ENCODE measurements at places on chromosomes 2 and 18.
A peak's percentile ranks its signal among the peaks of the same experiment; 100 is the strongest.

DNA sequence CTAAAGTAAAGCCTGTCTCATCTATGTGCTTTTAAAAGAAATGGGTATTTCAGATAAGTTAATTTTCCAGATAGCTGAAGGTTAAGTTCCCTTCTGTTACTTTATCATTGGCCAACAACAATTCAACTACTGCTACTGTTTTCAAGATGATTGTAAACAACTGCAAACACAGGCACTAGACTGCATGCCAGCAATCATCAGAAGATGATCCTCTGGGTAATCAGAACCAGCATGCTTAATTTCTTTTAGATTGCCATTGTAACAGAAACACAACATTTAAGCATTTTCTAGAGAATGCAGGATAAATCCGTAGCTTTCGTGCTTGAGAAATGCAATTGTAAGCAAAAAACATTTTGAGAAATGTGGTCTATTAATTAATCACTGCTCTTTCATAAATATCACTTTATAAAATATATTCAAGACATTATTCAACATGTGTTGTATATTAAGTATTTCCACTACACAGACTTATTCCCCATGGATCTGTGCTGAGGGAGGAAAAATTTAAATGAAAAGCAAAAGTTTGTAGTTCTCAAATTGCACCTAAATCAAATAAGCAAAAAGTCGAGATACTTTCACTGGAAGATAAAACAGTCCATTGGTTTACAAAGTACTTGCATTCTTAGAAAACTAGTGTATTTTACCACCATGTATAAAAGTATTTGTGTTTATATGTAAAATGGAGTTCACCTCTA lies 133.7 kb downstream of the ATL2 start:
- no peak for DNase-seq

DNA sequence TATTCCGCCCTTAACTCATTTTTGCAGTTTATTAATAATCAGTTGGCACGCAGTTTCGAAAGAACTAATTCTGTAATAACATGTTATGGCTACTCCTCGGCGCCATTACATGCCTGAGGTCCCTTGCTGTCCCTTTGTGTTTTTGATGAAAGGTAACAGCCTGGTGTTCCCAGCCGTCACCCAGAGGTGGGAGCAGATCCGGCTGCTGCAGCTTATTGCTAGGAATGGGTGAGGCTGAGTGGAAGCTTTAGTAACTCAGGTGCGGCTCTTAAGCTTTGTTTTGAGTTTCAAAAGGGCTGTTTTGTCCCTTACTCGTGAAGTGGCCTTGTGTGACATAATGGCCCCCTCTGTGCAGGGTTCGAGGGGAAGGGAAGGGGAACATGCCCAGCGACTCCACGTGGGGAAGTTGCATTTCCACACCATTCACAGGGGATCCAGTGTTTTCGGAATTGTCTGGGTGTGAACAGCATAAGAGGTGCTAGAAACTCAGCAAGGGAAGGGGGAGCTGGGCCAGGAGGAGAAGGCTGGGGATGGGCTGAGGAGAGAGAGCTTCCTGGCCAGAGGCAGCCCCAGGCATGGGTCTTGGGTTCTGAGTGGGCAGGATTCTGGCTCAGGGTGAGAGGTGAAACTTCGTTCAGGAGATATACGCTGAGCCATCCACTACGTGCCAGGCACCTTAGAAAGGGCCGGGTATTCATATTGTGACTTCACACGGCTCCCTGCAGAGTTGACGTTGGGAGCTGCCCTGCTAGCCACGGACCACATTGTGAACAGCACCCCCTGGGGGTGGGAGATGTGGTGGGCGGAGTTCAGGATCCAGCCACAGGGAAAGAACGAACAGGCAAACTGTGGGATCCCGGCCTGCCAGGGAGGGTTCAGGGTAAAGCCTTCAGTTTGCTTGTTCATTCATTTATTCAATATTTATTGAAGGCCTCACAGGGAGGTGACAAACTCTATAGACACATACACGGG lies 84.4 kb downstream of the TGOLN2 start:
- no peak for DNase-seq

- no peak for DNase-seq
Observed at GRCh38 chr18:52667463-52668065, 327.6 kb downstream of the DCC start.

GRCh38 chr2:64760128-64760527 lies 106.4 kb upstream of the SERTAD2 start:
- no peak for DNase-seq

DNA sequence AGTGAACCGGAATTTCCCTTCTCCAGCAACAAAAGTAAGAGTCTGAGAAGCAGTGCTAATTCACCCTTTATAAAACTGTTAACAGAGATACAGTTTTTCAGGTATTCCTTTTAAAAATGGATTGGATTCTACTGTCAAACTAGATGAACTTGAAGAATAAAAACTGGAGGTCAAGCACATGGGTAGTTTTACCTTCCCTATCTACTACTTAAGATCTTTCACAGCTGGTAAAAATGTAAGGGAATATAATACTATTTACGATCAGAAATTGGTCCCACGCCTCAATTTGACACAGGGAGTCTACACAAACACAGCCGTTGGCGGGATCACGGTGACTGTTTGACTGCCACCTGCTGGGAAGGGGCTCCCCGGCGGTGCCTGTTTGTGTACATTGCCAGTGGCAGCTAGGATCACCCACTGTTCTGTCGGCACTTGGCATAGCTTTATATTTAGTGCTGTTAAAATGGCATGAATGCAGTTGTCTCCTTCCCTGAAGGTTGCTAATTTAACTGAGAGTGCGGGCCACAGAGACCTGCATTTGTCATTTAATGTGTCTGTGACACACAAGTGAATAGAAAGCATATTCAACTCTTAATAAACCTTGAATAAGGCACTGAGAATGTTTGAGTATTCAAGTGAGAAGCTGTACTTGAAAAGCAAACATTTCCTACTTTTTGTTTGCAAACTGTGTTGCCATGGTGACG lies 59.5 kb downstream of the ABCG8 start:
- DNase-seq, result no peak

- DNase-seq, result no peak
Observed at GRCh38 chr2:147026664-147027295, 818.0 kb upstream of the ACVR2A start.

- no peak for DNase-seq
Observed at GRCh38 chr18:22164337-22165048, 4.9 kb upstream of the GATA6 start.

- DNase-seq, result no peak
Observed at GRCh38 chr18:500632-501405, at the start of gene COLEC12. COLEC12 (minus strand) TSS chr18:500701; CDS start chr18:500514, 187 bp downstream.

GRCh38 chr2:215811003-215811402 lies 202.3 kb downstream of the MREG start:
- DNase-seq, result no peak

GRCh38 chr2:113795405-113795920 lies 39.0 kb upstream of the SLC35F5 start:
- DNase-seq, result no peak

DNA sequence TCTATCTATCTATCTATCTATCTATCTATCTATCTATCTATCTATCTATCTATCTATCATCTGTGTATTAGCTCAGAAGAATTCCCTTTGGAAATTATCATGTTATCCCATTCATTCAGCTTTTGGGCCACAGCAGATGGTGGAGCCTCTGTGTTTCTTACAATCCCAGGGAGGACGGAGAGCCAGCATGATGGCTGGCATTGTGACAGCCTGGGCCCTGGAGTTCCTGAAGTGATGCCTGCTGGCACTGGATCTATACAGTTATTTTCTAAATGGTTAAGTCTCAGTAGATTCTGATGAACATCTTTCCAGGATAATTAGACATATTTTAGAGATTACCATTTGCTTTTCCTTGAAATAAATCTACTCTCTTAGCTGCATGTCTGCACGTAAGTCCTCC lies 385.4 kb upstream of the NXPH2 start:
- DNase-seq, result no peak

DNA sequence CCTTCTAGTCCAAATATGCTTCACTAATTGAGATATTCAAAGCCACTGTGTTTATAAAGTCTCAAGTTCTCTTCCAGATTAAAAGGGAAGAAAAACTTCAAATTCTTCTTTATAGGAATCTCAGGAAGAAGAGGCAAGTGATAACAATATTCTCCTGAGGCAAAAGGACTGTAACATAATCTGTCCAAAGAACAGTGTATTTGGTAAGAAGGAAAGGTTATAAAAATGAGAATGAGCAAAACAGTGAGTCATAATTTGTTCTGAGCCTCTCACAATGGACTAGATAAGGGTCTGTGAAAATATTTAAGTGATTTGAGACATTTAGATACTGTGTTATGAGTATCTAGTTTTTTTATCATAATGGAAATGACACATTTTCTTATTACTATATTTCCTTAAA lies 44.3 kb downstream of the SNRPD1 start:
- DNase-seq, result no peak

DNA sequence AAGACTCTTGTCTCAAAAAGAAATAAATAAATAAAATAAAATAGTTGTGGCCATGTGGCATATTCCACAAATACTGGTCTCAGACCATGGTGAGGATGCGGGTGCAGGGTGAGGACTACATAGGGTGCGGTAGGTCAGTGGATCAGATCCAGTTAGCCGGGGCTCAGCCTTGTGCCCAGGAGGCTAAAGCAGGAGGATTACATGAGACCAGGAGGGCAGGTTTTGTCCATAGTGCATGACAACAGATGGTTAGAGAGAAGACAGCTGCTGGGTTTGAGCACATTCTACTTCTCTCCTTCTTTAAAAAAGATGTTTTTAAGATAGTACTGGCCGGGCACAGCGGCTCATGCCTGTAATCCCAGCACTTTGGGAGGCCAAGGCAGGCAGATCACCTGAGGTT lies 12.8 kb upstream of the PSD4 start:
- no peak for DNase-seq

DNA sequence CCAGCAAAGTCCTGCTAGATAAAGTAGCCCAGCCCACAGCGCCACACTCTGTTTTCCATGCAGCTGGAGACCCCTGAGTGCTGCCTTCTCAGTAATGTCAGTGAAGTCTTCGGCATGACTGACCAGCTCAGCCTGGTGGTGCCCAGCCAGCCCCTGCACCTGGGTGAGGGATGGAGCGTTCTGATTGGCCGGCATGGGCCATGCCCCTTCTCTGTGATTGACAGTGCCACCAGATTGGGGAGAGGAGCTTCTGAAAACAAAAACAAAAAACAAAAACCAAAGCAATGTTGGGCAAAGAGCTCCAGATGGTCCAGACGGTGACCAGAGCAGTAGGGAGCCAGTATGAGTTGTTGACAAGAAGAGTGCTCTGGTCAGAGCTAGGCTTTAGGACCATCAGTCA lies 122.6 kb downstream of the DYSF start:
- DNase-seq, result no peak

- DNase-seq, result no peak
Observed at GRCh38 chr2:226088366-226088674, 688.8 kb downstream of the NYAP2 start.

- no peak for DNase-seq
Observed at GRCh38 chr18:43917520-43917919, 640.2 kb upstream of the SYT4 start.

GRCh38 chr18:61333746-61334490 lies 688 bp downstream of the CDH20 start:
- no peak for DNase-seq

- DNase-seq, result peak; percentile 97
Observed at GRCh38 chr2:217248312-217248935, 388.6 kb upstream of the TNP1 start.

DNA sequence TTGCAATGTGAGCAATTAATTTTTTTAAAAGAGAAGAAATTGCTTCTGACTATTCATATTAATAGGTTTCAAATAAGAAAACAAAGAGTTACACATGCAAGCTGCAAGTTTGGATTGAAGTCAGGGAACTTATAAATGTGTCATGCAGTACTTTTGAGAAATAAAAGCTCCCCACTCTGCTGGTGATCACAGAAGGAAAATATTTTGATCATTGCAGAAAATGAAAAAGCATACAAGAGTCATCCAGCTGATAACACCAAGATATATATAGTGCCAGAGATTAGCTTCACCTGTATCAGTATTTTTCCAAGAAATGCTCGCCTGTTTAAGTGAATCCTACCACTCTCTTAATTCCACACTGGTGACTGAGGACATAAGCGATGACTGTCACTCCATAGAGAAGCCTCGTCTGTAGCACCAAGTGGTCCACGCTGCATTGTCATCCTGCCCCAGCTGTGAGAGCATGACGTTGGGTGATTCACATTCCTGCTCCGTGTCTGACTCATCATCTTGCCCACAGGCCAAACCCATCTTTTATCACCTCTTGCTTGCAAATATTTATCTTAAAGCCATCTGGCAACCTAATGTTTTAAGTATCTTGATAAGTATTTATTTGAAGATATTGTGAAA lies 178.0 kb downstream of the ASXL3 start:
- DNase-seq, result no peak

GRCh38 chr2:215722125-215722524 lies 286.3 kb upstream of the FN1 start:
- no peak for DNase-seq

DNA sequence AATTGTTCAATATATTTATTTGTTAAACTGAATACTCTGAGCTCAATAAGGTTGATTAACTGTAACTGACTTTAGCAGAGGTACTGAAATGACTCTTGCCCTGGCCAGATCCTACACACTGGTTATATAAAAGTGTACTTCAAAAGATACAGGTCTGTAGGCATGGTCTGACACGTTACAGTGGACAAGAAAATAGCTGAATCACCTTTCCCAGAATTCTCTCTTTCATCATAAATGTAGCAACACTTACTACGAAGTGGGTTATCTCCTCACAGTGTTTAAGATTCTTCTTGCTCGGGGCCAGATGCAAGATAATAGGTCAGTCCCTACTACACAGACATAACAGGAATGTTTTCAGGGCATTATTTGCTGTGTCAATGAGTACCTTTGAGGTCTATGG lies 107.0 kb upstream of the ZC3H15 start:
- no peak for DNase-seq

GRCh38 chr2:38218995-38219394 lies 143.0 kb upstream of the CYP1B1 start:
- no peak for DNase-seq

DNA sequence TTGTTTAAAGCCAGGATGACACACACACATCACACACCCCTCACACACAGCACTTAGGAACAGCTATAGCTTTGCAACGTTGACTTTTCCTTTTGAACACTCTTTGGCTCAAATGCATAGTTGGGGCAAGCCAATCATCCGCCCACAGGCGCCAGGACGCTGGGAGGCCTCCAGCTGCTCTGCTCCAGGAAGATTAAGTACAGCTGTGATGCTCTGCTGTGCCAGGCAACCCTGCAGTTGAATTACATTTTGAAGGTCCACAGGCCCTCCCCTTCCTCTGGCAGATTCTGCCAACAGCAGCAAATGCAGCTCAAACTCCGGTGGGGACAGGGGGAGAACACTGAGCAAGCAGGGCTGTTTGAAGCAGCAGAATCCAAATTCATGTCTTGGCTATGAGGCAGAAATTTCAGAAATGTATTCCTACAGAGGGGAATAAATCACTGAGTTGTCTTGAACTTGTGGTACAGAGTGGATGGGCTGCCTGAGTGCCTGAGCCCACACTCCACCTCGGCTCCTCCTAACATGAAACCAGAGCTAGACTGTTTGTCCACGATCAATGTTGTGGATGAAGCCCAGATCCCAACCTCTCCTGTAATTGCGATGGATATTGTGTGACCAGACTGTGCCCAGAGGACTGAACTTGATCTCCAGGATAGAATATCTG lies 86.5 kb upstream of the PPP1CB start:
- no peak for DNase-seq

Measured in DMS79 (cell line).